ENCODE measurements at places on chromosomes 1 and 21.

DNA sequence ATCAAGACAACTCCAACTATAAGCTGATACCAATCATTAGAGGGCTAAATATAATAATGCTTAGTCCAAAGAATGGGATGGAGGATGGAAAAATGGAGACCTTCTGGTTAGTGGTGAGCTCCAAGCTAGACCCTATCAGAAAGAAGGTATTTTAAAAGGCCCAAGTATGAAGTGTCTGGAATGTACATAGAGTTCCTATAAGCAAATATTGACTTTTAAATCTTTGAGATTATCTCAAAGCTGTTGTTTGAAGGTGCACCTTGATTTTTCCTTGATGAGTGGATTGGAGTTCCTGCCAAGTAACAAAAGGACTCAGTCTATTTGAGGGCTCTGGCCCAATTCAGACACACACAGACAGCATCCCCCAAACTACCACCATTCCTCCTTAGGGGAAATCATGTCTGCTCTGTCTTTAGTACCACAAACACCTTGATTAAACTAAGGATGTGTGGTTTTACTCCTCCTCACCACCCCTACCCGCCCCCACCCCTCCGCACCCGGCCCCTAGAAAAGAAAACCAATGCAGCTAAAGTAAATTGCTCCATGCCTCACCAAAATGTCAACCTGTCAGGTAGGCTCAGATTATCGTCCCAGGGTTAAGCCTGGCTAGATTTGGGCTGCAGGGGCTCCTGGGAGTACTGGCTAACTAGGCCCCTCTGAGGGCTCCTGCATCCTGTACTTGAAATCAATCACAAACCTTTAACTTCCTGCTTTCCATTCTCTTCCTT, 59.4 kb downstream of the CDC7 start:
- no peak for DNase-seq

DNA sequence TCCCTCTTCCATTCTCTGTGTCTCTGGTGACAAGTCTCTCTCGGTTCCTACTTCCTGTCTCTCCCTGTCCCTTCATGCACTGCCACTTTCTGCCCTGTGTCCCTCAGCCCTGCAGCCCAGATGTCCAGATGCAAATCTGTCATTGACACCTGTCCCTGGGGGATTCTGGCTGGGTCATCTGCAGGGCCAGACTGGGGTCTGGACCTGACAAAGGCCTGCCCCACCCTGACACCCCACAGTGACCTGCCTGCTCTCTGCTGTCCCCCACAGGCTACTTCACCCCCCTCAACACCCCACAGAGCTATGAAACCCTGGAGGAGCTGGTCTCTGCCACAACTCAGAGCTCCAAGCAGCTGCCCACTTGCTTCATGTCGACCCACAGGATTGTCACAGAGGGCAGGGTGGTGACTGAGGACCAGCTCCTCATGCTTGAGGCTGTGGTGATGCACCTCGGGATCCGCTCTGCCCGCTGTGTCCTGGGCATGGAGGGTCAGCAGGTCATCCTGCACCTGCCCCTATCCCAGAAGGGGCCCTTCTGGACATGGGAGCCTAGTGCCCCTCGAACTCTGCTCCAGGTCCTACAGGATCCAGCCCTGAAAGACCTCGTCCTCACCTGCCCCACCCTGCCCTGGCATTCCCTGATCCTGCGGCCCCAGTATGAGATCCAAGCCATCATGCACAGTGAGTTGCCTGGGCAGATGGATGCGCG, 7.2 kb downstream of the THEMIS2 start:
- DNase-seq = no peak

GRCh38 chr21:36663033-36663855, 35.7 kb upstream of the SIM2 start:
- DNase-seq = peak; percentile 11

DNA sequence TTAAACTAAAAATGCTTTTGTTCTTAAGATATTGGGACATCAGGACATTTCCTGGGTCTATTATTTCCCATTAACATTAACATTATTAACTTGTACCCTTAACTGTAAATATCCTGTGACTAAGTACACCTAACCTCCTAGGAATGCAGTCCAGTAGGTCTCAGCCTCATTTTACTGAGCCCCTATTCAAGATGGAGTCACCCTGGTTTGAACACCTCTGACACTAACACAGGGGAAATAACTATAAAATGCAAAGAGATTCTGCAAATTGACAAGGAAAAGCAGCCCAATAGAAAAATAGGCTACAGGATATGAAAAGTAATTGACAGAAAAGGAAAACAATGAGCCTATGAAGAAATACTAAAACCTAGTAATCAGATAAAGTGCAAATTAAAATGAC, 11.6 kb upstream of the NCMAP start:
- no peak for DNase-seq

DNA sequence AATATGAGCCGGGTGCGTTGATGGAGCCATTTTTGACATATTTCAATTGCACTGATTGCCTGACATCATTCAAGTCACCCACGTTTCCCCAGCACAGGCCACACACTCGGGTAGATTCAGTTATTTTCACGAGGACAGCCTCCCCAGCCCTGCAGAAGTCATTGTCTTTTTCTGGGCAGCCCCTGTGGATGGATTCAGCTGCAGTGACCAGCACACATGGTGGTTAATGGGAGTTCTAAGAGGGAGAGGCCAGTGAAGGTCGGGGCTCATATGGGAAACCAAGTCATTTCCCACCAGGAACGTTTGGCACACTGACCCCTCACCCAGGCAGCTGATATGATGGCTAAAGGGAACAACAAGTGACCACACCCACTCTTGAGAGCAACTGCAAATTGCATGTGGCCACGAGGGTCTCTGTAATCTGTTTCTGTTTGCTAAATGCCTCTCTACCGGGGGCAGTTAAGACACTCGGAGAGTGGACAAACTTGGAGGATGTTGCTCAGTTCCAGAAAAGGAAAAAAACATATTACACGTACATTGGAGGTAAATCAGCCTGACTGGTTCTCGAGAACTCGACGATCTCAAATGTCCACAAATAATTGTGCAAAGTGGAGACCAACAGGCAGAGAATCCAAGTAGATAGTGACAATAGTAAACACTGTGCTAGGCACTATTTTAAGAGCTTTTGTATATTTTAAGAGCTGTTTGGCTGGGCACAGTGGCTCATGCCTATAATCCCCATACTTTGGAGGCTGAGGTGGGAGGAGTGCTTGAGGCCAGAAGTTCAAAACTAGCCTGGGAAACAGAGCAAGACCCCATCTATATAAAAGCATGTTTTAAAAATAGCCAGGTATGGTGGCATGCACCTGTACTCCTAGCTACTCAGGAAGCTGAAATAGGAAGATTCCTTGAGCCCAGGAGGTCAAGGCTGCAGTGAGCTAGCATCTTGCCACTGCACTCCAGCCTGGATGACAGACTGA, 167.2 kb upstream of the IRF2BP2 start:
- no peak for DNase-seq

GRCh38 chr1:86503406-86504136, 34.8 kb downstream of the CLCA1 start:
- DNase-seq = peak; percentile 48

DNA sequence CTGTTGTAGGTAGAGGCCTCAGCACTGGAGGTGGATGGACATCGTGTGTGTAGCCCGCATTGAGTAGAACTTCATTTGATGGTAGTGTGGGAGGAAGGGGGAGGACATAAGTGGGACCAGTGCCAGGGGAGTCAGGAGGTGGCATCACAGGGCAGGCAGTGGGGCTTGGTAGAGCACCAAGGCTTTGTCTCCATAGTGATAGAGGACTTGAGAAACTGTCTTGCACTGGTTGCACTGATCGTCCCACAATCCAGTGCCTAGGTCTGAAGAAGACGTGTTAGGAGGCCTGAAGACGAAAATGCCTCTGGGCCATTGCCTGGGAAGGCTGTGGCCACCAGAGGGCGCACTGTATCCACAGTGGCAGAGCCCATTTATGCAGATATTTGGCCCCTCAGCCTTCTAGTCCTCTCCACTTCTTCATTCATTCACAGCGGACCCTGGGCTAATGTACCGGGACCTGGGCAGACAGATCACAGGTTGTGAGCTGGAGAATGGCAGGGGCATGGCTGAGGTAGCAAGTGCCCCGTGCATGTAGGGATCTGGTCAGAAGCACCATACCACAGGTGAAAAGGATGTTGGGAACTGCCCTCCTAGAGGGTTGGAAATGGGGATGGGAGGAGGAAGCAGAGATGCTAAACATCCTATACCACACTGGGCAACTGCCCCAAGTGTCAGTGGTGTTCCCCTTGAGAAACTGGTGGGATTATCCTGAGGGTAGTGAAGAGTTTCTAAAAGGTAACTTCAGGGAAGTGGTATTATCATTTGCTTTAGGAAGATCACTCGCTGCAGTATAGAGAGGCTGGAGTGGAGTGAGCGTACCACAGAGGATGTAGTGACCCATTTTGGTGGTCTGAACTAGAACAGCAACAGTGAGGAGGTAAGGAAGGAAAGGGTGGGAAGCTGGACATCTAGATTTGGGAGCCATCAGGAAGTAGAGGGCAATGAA, 95.3 kb downstream of the PIK3R3 start:
- DNase-seq = peak; percentile 87

DNA sequence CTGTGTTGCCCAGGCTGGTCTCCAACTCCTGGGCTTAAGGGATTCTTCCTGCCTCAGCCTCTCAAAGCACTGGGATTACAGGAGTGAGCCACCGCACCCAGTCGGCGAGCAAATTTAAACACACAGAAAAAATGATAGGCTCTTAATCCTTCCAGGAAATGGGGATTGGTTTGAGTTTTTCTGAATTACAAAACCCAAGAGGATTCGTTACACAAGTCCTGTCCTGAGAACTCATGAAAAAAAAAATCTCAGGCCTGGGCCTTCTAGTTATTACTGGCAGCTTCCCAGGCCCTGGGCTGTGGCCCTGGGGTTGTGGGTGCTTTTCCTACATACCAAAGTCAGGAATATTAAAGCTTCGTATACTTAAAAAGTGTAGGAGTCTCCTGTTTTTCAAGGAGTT, 6.3 kb upstream of the IFNGR2 start:
- DNase-seq = peak; percentile 84

- DNase-seq = peak; percentile 58
Observed at GRCh38 chr1:91754348-91754747, 131.6 kb downstream of the TGFBR3 start.

- no peak for DNase-seq
Observed at GRCh38 chr1:2224631-2225428, 3.3 kb upstream of the SKI start.

DNA sequence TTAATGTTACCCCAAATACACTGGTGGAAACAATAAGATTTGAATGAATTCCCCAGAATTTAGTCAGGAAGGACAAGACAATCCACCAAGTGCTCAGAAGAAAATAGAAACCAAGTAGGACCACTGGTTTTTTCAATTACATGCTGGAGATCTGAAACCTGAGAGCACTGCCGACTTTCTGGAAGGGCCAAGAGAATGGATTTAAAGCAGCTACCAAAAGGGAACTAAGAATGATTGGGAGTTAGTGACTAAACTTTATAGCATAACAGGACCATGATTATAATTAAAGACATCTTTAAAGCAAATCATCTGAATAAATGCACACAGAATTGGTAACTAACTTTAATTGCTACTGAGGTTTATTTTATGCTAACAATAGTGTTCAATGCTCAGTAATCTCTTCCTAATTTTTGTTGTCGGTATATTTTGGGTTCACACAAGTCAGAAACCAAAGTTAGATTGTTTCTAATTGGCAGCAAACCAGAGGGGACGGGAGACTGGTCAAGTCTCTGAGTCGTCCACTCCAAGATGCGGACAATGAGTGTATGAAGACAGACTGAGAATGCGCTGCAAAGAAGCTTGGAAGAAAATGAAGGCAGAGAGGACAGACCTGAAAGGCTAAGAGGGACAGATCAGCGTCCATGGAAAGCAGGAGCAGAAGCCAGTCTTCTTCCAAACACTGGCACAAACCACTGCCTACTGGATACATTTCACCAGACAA, 2.3 kb upstream of the RGS13 start:
- no peak for DNase-seq

- no peak for DNase-seq
Observed at GRCh38 chr1:54806931-54807611, 5.9 kb upstream of the TTC22 start.

Measured in fibroblast of pulmonary artery (primary cell).